Left ventricle myocardium superior (tissue), 1 donor: ENCODE measurements at places on chromosomes 7 and 10. TPM values are rescaled to one million over a fixed set of nuclear protein-coding genes. Genes with fewer than 3 reads are reported as not detected.

CHCHD3 gene
- 204 TPM for total RNA-seq

CCDC186 gene
- 17.7 TPM for total RNA-seq

GALNT17 gene
- 57.9 TPM for total RNA-seq

CALML5 gene
- not detected for total RNA-seq

ZNF273 gene
- total RNA-seq, result 2.4 TPM

PGAM1 gene
- total RNA-seq, result 234 TPM

TMEM176B gene
- 45.2 TPM for total RNA-seq

LHFPL3 gene
- not detected for total RNA-seq

CPN1 gene
- total RNA-seq, result not detected

IL6 gene
- total RNA-seq, result 1.2 TPM

GRCh38 chr7:27129729-27130539 is 623 bp downstream of the HOXA4 start:
- no peak for DNase-seq

DNA sequence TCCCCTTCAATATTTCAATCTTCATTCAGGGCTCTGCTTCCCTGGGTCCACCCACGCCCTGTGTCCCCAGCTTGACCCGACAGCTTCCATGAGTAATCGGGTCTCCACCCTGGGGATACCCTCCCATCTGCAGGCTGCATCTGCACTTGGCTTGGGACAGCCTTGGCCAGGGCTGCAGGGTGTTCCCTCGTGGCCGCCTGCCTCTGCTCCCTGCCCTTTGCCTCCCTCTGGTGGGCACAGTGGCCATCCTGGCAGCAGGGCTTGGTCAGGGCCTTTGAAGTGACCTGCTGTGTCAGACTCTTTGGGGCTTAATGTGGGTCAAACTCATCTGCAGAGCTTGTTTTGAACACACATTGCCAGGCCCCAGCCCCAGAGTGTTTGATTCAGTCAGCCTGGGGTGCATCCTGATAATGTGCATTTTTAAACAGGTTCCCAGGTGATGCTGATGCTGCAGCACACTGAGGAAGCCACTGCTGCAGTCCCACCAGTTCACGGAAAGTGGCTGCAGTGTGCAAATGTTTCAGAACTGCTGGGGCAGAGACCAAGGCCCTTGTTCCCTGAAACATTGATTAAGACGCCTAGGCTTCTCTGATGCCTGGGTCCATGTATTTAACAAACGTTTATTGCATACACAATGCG is 80.7 kb upstream of the SEC61G start:
- DNase-seq, result peak; percentile 86

DNA sequence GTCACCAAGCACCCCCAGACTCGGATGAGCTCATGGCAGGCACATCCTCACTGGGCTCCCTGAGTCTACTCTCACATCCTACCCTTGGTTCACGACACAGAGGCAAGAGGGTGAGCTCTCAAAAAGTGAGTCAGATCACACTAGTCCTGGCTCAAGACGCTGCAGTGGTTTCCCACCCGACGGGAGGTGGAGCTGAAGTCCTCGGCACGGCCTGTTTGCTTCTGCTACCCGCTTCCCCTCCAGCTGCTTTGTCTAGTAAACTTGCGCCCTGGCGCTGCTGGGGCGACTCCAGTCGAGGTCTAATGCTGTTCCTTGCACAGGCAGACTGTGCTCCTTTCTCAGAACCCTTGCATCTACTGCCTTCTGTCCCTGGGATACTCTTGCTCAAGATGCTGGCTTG is 13.5 kb upstream of the SFMBT2 start:
- no peak for DNase-seq

DNA sequence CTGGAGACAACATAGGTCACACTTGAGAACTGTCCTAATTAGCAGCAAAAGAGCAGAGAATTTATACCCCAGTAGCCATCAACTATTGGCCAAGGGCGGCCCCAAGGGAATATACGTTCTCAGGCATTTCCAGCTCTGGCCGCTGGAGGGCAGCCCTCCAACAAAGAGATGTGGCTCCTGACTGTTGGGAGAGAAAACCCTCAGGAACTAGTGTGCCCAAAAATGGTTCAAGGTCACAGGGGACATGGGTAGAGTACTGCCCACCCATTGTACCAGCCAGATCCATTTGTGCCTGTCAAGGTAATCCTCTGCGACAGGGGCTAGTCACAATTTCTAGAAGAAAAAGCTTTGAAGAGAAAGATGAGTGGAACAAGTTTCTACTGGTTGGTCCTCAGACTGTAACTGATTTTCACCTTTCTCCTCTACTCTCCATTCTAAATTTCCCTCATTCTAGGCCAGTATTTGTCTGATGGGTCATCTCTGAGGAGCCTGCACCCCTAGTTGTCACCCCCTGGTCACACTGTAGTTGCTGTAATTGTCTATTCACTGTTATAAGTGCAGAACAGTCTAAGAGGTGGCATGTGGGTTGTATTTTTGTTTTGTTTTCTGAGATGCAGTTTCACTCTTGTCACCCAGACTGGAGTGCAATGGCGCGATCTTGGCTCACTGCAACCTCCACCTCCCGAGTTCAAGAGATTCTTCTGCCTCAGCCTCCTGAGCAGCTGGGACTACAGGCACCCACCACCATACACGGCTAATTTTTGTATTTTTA is 14.7 kb upstream of the C7orf33 start:
- peak; percentile 81 for DNase-seq

GRCh38 chr7:156949541-156950380 is at the start of gene NOM1:
TSS of gene NOM1 (plus strand) at chr7:156949712. CDS start at chr7:156949738, 26 bp downstream.
- DNase-seq, result peak; percentile 96

DNA sequence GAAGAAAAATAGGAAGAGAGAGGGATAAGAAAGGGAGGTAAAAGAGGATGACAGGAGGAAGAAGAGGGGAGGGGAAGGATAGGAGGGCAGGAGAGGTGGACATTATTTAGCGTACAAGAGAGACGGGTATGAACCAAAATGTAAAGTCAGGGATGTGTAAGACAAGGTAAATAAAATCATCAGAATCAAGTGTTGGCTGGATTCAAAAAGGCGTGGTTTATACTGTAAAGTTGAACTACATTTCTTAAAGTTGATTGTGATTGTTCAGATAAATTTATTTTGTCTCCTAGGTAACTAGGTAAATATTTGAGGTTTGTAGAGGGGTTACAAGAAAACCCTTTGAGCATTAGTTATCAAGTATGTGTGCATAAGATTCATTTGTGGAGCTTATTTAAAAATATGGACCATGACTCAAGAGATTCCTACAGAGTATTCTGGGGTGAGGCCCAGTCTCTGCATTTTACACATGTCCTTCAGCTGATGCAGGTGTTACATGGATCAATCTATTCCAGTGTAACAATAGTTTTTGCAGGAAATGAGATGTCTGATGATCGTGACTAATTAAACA is 512.1 kb upstream of the MBL2 start:
- DNase-seq, result no peak

GRCh38 chr10:86377797-86378146 is 11.2 kb upstream of the GRID1 start:
- no peak for DNase-seq

DNA sequence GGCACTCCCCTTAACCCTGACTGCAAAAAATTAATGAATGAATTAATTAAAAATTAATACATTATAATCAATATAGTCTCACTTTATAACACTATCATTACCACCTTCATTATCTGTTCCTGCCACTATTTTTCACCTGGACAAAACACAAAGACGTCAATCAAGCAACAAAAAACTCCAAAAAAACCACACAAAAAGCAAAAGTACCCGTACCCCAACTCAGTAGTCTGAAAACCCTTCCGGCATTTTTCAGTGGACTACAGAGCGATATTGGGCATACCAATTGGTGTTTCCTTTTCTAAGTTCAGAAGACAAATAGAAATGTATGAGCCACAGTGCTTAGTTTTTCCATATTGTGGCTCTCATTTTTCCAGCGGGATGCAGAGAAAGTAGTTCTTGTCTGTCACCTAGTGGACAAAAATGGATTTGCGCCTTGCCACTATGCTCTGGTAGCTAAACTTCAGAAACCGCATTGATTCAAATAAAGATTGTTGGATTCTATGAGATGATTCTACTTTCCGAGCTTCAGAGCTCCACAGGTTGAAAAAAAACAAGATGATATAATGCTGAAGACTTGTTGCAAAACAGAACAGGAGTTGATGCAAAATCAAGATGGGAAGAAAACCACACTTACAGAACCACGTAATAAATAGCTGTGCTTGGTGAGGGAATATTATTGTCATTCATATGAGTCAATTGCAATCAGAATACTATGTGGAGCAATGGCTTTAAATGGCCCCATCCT is 50.6 kb upstream of the ITGB1 start:
- DNase-seq, result no peak

- DNase-seq, result no peak
Observed at GRCh38 chr7:132114411-132114810, 461.9 kb downstream of the PLXNA4 start.

DNA sequence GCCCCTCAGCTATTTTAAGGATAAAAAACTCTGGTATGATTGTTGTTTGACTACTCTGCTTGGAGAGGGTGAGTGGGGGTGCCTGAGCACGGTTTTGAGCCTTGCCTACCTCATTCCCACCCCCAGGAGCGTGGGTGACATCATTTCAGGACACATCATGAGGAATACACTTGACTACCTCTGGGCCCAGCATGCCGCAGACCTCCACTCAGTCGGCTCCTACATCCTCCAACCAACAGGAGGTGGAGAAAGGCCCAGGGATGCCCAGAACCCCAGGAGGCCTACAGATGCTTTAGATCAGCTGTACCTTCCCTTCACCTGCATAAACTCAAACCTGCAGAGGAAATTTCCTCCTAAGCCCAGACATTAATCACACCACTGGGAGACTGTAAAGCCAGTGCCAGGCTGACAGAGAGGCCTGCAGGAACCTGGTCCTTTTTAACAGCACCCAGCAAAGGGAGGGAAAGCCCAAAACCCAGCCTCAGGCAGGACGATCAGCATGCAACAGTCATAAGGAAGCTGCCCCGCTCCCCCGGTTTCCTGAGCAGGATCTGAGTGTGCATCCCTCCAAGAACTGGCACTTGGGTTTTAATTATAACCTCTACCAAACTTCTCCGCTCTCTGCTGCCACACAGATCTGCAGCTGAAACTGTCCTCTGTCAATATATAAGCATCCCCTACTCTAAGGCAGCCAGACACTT is 61.7 kb upstream of the ZNRF2 start:
- DNase-seq, result no peak

- no peak for DNase-seq
Observed at GRCh38 chr10:110445871-110446270, 51.8 kb upstream of the DUSP5 start.

GRCh38 chr7:91571601-91572000 is 307.4 kb downstream of the FZD1 start:
- no peak for DNase-seq

GRCh38 chr7:136405931-136406777 is 429.0 kb upstream of the MTPN start:
- peak; percentile 25 for DNase-seq

DNA sequence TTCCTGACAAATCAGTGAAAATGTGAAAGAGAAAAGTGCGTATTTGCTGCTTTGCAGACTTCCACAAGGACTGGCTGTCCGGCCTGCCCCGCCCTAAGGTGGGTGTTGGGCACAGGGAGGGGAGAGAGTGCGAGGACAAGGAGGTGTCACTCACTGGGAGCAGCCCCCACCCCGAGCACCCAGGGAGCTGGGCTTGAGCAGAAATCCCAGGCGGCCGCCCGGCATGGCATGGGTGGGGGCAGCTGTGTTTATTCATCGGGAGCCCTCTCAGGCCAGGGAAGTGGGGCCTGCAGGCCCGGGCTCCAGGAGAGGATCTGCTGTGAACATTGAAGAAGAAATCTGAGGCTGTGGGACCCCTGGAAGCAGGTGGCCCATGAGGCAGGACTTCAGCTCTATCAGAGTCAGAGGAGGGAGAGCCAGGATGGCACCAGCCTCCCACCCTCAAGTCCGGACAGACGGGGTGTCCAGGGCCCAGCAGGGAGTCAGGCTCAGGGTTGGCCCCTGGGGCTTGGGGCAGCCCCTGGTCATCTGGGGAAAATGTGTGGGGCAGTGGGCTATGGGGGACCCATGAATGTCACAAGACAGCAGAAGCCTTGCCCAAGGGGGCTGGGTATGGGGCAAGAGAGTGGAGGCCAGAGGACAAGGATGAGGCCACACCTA is 164.4 kb upstream of the PPP2R2D start:
- DNase-seq, result no peak

GRCh38 chr7:25259487-25260243 is 31.4 kb upstream of the NPVF start:
- peak; percentile 46 for DNase-seq

DNA sequence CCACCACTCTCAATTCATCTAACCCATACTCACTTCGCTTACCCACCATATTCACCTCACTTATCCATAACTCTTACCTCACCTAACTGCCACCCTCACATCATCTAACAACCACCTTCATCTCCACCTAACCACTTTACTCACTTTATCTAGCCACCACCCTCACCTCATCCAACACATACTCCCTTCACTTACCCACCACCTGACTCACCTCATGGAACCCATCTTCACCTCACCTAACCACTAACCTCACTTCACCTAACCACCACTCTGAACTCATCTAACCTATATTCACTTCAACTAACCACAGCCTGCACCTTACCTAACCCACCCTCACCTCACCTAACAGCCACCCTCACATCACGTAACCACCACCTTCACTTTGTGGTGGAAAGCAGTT is 84.2 kb downstream of the VIPR2 start:
- DNase-seq, result no peak

DNA sequence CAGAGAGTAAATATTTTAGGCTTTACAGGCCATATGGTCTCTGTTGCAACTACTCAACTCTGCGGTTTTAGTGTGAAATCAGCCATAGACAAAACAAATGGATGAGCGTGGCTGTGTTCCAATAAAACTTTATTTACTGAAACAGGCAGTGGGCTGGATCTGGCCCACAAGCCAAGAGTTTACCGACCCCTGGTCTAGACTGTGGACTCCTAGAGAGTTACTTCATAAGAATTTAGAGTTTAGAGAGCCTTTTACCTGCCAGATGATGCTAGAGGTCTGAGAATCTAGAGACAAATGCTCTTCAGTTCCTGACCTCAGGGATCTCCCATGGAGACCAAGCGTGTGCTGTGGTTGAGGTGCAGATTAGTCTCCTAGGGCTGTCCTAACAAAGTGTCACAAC is 174.8 kb downstream of the PTEN start:
- no peak for DNase-seq

GRCh38 chr10:60208676-60209269 is 180.9 kb downstream of the ANK3 start:
- DNase-seq, result no peak

- no peak for DNase-seq
Observed at GRCh38 chr7:69934144-69934903, 336.0 kb downstream of the AUTS2 start.

- no peak for DNase-seq
Observed at GRCh38 chr10:15084502-15084922, 4.1 kb downstream of the ACBD7 start.
